Fibroblast of skin of back (primary cell): ENCODE measurements at places on chromosomes 16 and 17.

- DNase-seq: no peak
Observed at GRCh38 chr17:13428611-13429042, 173.1 kb downstream of the HS3ST3A1 start.

- DNase-seq: peak; percentile 23
Observed at GRCh38 chr16:28951410-28951943, 740 bp downstream of the NFATC2IP start.

DNA sequence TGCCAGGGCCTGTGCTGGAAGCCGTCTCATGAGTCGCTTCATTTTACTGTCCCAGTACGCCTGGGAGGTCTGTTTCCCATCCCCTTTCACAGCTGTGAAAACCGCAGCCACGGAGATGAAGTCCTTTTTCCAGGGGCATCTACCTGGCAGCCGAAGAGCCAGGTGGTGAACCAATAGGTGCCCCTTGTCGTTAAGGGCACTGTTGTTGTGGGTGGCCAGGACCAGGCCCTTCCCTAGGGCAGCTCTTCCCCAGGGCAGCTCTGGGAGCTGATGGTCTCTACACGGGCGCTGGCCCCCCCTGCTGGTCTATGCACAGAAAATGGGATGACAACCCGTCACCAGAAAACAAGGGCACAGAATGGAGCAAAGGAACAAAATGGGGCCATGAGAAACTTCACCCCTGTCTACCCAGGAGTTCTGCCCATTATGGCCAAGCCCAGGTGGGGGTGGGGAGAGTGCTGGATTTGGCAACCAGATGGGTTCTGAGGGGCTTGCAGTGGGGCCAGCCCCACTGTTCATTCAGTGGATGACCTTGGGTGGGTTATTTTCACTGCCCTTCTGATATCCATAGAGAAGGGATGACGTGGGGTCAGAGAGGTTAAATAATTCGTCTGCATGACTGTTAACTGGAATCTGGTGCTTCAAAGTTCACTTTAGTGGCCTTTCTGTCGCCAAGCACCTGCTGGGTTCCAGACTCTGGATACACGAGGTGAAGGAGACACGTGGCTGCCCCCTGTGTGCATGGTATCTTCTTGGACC lies 11.5 kb downstream of the RMI2 start:
- peak; percentile 64 for DNase-seq

DNA sequence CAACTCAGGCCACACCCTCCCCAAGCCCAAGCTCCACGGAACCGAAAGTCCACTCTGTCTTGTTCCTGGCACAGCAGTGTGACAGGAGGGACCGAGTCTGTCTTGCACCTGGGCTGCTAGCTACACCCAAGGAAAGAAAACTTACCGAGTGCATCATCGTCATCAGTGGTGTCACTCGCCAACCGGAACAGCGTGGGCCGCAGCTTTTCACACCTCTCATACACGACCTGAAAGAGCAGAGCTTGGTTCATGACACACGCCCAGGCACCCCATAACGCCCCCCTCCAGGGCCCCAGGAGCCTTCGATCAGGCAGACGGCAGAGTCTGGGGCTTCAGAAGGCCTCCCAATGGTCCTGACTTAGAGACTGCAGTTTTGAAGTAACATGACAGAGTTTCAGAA lies 27.5 kb downstream of the GGA2 start:
- no peak for DNase-seq

DNA sequence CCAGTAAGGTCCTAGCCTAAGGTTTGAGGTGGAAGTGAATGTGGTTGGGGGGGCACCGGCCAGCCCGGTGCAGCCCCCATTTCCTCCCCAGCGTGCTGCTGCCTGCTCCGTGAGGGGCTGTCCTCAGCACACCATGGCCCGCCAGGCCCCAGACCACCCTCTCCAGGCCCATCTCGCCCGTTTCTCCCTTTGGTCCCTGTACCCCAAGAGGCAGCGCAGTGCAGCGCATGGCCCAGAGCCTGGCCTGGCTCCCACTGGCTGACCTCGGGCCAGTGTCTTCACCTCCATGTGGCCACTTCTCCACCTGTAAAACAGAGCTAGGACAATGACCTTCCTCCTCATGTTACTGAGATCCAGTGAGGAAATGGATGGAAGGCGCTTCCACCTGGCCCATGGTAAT lies 170.0 kb upstream of the GSE1 start:
- no peak for DNase-seq

DNA sequence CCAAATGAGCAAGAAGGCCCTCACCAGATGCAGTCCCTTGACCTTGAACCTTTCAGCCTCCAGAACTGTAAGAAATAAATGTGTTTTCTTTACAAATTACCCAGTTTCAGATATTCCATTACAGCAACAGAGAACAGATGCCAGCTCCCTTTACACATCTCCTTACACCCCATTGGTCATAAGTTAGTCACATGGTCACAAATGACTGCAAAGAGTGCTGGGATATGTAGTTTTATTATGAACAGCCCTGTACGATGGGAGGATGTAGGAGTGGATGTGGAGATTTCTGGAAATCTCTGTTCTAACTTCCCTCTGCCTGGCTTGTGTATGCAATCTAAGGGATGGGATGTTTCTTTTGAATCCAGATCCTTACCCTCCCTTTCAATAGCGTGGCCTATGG lies 13.3 kb upstream of the RPL38 start:
- DNase-seq: peak; percentile 62

- DNase-seq: peak; percentile 55
Observed at GRCh38 chr17:41962768-41963434, 3.7 kb upstream of the CNP start.

DNA sequence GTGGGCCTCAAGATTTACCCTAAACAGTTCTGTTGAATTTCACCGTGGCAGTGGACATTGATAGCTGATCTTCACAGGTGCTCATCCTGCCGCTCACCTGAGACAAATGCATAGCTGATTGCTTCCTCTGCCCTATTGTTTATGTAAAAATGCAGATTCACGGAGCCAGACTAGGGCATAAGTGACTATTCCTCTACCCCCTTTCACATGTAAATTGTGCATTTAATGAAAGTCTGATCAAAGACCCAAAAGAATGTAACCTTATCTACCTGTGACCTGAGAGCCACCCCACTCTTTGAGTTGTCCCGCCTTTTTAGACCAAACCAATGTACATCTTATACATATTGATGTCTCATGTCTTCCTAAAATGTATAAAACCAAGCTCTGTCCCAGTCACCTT lies 312.4 kb upstream of the CDH5 start:
- no peak for DNase-seq

DNA sequence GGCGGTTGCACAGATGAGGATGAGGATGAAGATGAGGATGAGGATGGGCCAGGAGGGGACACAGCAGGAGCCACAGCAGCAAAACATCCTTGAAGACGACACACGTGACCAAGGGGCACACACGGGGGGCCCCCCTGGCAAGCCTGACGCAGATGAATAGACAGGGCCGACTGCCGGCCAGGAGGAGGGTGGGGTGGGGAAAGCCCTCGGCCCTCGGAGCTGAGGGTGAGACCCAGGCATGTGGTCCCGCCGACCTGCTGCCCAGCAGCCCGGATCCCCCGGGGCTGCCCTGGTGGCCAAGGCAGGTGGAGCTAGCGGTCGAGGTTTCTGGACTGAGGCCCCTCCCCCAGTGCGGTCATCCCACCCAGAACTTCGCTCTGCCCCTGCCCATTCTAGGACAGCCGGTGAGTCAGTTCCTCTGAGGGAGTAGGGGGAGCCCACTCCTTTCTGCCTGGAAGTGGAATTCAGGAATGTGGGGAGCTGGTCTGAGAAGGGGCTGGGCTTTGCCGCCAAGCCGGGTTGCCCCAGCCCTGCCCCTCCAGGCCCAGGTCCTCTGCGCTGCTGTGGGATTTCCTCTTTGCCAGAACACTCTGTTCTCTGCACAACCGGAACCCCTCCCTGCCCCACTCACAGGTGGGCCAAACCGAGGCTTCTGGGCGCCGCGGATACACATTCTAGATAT lies 9.9 kb downstream of the CYGB start:
- peak; percentile 75 for DNase-seq

- DNase-seq: no peak
Observed at GRCh38 chr17:9886141-9886930, 18.7 kb downstream of the RCVRN start.

DNA sequence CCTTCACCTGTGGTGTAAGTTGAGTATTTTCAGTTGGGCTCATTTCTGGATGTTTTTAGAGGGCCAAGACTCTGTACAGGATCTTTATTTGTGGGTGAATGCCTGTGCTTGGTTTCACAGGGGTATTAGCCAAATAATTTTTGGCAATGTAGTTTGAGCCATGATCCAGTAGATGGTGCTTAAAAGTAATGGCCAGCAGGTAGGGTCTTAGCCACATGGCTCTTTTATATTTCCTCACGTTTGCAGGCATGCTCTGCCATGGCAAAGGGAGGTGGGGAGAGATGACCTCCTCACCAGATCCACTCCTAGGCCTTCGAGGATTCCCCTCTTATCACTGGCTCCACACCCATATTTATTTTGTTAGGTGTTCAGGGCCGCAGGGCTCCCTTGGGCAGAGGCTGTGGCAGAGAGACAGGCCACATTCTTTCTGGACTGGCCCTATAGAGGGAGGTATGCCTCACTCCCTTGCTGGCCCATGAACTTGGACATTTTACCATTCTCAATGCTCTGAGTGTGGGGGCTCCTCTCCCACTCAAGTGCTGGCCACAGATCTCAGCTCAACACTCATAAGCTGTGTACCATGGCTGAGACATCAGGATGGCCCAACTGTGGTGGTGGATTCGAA lies 417.1 kb downstream of the XYLT1 start:
- no peak for DNase-seq

DNA sequence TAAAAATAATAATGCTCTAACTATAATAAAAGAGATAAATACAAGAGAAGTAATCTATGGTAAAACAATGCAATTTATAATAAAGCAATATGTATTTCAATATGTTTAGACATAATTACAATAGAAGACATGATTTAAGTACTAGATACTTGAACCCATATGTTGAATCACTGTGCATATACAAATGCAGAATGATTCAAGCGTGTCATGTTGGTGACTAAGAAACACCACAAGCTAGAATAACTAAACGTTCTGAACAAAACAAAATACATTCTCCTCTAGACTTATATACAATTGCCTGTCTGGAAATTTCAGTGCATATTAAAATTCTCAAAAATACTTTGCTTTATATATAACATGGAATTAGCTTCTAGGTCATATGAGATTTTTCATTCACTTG lies 11.2 kb downstream of the TADA2A start:
- DNase-seq: peak; percentile 41

- DNase-seq: no peak
Observed at GRCh38 chr16:50151756-50152155, 1.4 kb upstream of the TENT4B start.

DNA sequence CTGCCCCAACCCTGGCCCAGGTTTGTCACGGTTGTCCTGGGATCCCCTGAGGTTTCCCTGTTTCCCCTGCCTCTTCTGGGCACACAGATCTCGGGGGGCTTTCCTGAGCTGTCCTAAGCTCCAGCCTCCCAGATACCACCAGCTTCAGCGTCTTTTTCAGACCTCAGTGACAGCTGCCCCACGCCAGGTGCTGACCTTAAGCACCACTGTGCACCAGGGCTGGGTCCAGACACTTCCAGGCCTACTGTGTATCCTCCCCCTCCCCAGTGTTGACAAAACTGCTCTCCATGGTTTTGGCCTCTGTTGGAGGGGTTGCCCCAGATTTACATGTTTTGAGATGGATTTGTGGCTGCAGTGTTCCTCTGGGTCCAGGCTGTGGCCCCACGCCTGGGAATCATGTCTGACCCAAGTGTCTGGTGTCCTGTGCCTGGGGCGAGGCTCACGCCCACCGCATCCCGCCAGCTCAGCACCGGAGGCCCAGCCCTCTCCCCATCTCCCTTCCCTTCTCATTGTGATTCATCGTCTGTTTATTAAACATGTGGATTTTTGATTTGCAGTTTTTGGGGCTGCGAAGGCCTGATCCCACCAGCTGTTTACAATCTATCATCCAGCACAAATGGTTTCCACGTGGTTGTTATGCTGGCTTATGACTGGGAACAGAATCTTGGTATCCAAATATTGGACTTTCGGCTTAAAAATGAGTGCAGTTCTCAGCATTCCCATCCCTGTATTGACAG lies 82.1 kb downstream of the METRNL start:
- DNase-seq: peak; percentile 43

DNA sequence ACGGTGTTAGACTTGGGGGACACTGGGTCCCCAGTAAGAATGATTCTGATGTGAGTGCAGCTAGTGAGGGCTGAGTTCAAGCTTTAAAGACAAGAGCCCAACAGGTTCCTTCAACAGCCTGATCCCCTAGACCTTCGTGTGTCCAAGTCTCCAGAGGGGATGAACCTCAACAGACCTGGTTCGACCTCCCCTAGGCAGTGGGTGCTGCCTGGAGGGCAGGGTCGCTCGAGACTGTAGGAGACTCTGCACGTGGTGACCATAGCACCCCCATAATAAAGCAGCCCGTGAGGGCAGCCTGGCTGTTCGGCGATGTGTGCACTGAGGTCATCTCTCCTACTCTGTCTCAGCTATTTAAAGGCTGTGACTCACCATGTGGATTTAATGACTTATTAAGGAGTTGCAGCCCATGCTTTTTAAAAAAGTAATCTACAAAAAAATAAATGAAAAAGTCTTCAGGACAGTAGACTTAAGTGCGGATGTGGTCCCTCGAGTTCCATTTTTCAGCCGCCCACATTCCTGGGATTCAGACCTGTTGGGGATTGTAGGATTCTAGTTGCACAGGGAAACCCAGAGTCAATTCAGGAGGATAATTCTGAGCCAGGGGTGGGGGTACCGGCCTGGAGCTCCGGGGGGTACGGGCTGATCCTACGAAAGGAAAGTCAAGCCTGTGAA lies 23.4 kb upstream of the METRNL start:
- peak; percentile 92 for DNase-seq

DNA sequence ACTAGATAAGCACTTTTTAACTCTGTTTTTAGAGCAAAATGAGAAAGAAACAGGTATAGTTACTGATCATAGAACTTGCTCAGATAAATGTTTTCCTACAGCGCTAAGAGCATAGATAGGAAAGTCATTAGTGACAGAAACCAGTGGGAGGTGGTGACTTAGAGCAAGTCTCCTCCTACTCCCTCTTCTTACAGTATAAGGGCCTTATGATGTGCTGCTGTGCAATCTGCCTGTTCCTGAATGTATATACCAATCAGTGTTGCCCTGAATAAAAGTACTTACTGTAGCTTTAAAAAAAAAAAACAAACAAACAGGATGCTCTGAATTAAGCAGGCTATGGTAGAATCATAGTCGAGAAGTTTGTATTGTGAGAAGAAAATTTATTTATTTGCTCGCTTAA lies 23.3 kb upstream of the RASL10B start:
- no peak for DNase-seq
